Lung (tissue), 17 donors: ENCODE measurements at places on chromosomes 2 and 18. TPM values are rescaled to one million over a fixed set of nuclear protein-coding genes. Genes with fewer than 3 reads are reported as not detected.

Gene MEP1B
- not detected for total RNA-seq

Gene RESP18
- not detected for total RNA-seq

Gene CAD
- 42.0 TPM for total RNA-seq

Gene DNAH6
- total RNA-seq = 16.9 TPM

Gene LYG1
- total RNA-seq = 0.80 TPM

Gene HMSD
- total RNA-seq = 0.17 TPM

DNA sequence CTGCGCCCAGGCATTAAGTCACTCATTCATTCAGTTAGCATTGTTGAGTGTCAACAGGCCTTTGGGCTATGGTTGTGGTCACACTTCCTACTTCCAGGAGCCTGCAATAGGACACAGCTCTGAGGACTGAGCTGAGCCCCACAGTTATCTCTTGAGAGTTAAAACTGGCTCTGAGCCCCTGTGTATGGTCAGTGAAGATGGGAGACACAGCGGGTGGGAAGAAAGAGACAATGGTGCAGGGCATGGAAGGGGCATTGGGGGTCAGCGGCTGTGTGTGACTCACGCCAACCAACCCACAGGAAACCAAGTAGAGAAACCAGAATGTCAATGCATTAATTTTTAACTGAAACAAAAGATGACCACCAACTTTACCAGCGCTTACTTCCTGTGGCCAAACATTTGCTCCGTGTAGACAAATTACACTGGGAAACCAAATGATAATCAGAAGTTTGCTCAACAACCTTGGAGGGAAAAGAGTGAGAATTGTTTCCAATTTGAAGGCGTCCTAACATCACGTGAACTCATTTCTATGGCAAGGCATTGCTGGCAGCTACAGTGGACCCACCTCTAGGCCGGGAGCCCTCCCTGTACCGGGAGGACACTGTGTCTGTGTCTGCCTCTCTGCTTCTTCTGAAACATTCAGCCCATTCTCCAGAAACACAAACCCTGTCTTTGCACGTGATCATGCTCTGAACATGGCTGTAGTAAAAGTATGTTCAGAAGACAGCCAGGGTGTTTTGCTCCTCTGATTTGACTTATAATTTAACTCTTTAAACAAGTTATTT is 212.0 kb upstream of the ID2 start:
- H3K27me3 ChIP-seq = no peaks in the 10 kb centered on the region
- no peak for DNase-seq
- H3K4me1 ChIP-seq = no peaks in the 10 kb centered on the region
- H3K4me3 ChIP-seq = no peak overlapping the region

DNA sequence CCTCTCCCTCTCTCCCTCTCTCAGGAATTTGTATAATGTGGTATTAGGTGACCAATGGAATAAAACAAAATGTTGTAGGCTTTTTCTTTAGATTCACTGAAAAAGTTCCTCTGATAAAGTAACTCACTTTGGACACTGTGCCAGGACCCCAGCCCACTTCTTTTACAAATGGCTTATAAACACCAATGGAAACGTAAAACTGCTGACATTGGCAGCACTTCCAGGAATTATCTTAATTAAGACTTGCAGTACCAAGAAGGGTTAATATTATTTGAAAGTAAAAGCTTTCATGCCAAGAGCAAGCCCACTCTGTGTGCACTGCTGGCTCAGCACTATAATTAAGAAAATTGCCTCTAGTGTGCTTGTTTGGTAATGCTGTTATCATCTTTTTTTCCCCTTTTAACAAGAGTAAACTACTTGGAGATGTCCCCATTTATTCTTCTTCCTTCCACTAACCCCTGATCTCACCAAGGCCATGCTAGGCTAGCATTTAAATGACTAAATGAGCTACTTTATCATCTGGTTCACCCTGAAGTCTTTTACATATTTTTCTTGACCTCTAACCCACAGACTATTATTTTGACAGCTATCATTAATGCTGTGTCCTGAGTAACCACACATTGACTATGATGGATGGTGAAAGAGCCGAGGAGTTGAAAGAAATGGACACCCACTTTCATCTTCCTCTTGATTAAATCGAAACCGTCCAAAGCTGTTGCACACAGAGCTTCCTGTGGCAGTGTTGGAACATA is 232.2 kb upstream of the ETAA1 start:
- H3K27ac ChIP-seq = no peak overlapping the region
- H3K4me3 ChIP-seq = no peak overlapping the region
- no peaks in the 10 kb centered on the region for H3K36me3 ChIP-seq

DNA sequence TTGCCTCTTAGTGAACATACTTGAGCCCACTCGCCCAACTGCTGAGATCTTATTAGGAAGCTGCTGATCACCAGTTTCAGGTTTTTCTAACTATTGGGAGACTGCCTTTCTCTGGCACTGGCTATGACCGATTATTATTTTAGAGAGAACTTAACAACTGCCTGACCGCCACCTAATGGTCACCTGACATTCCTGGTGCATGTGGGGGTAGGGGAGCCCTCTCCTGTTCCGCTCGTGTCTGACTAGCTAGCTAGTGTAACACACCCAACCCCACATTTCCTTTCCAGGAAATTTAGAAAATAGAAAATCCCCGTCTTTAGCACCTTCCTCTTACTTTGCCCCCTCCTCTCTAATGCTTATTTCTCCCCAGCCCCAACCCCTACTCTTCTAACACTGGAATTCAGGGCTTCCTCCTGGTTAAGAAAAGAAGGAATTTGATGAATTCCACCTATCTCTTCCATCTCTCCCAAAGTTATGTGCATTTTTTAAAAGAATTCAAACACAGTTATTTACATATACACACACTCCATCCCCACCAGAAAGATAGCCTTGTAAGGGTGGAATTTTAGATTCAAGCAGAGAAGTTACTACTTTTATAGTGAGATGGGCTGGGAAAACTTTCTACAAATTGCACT is 19.4 kb upstream of the DNER start:
- no peak overlapping the region for H3K4me3 ChIP-seq
- H3K27ac ChIP-seq = no peak overlapping the region
- no peak for DNase-seq
- no peaks in the 10 kb centered on the region for H3K36me3 ChIP-seq

DNA sequence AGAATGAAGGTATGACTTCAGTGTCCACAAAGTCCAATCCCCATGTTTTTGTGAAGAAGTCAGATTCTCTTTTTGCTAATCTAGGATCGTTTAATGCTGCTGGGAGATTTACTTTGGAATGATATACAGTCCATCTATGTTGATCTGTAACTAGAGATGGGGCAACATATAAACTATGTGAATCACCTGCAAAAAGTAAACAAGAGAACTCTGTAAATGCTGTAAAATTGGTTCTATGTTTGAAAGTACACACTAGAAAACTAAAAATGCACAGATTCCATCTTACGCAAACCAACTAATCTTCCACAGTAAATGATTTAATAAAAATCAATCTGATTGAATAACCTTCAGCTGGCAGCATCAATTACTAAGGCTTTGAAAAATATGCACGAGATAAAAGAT is 37.5 kb downstream of the VPS54 start:
- peaks cover 3% of the 10 kb centered on the region for H3K4me1 ChIP-seq
- peaks cover 25% of the 10 kb centered on the region for H3K36me3 ChIP-seq
- H3K27ac ChIP-seq = no peak overlapping the region
- no peak overlapping the region for H3K4me3 ChIP-seq
- H3K27me3 ChIP-seq = no peaks in the 10 kb centered on the region

DNA sequence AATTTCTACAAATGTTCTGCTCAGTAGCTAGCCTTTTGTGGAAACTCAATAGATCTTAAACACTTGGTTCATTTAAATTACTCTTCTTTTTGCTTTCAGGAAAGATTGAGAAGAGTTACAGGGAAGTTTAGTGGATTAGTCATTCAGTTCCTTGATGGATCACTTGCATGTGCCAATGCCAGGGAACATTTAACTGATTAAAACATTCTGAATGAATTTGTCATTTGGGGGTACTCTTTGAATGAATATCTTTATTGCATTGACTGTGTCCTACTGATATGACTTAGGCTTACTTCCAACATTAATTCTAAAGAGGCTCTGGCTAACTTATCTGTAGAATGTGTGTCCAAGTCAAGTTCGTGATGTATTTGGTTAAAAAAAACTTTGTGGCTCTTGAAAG is 199.8 kb downstream of the PLCL1 start:
- DNase-seq = no peak
- no peaks in the 10 kb centered on the region for H3K4me1 ChIP-seq
- no peak overlapping the region for H3K27ac ChIP-seq
- no peaks in the 10 kb centered on the region for H3K27me3 ChIP-seq
- H3K36me3 ChIP-seq = no peaks in the 10 kb centered on the region

- H3K4me3 ChIP-seq = no peak overlapping the region
- H3K27me3 ChIP-seq = peaks cover 5% of the 10 kb centered on the region
- no peaks in the 10 kb centered on the region for H3K36me3 ChIP-seq
- H3K4me1 ChIP-seq = no peaks in the 10 kb centered on the region
- DNase-seq = no peak
These were observed 205.7 kb downstream of the ASB1 start for GRCh38 chr2:238632181-238633060.

- DNase-seq = no peak
- no peaks in the 10 kb centered on the region for H3K4me1 ChIP-seq
- no peaks in the 10 kb centered on the region for H3K36me3 ChIP-seq
- no peak overlapping the region for H3K4me3 ChIP-seq
- no peaks in the 10 kb centered on the region for H3K27me3 ChIP-seq
These were observed 804.7 kb upstream of the PIK3C3 start for GRCh38 chr18:41150316-41150715.

GRCh38 chr2:36069074-36069473 is 286.5 kb upstream of the CRIM1 start:
- no peaks in the 10 kb centered on the region for H3K36me3 ChIP-seq
- DNase-seq = no peak
- H3K27me3 ChIP-seq = no peaks in the 10 kb centered on the region
- H3K27ac ChIP-seq = no peak overlapping the region
- no peak overlapping the region for H3K4me3 ChIP-seq

DNA sequence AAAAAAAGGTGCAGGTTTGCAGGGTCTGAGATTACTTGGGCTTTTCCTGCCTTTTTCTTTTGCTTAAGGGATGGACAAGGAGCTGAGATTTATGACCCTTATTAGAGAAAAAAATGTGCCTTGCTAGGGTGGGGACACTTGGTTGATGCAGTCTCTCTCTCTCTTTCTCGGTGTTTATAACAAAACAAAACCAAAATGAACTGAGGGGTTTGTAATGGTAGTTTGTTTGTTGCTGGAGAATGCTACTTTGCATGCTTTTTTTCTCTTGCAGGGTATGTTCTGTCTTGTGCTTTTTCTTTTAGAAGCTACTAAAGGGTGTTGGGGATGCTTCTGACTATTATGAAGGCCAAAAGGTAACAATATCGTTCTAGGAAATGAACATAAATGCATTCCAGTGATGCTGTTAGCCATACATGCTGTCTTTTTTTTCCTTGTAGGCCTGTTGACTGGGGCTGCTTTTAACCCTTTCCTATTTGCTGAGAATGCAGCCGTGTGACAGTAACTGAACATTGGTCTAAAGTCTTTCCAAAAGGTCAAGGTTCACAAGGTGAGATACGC is 435 bp downstream of the ZNF532 start:
- peak; percentile 75 for DNase-seq
- H3K27ac ChIP-seq = peak overlapping the region; percentile 95

GRCh38 chr2:159044804-159045286 is 76.4 kb downstream of the TANC1 start:
- H3K4me3 ChIP-seq = no peak overlapping the region
- peak overlapping the region; percentile 39 for H3K27ac ChIP-seq
- DNase-seq = no peak
- peaks cover 21% of the 10 kb centered on the region for H3K4me1 ChIP-seq

GRCh38 chr2:12675352-12675795 is 41.4 kb upstream of the TRIB2 start:
- DNase-seq = no peak
- no peaks in the 10 kb centered on the region for H3K36me3 ChIP-seq
- no peaks in the 10 kb centered on the region for H3K27me3 ChIP-seq
- no peak overlapping the region for H3K4me3 ChIP-seq
- H3K4me1 ChIP-seq = no peaks in the 10 kb centered on the region

DNA sequence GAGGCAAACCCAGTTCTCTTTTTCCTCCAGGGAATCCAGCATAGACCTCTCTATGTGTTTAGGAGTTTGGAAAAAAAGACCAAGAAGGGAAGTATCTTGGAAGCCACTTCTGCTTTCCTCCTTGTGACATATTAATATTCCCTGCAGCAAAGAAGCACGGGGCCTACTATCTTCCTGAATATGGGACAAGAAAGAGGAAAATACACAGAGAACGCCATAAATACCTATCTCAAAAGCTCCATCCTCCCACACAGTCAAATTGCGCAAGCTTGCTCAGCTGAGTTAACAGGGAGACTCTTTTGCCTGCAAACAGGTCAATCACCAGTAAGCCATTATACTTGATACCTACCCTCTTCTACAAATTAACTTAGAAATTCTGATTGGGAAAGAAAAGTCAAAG is 16.7 kb upstream of the RAPH1 start:
- H3K4me1 ChIP-seq = no peaks in the 10 kb centered on the region
- H3K27ac ChIP-seq = no peak overlapping the region
- H3K27me3 ChIP-seq = no peaks in the 10 kb centered on the region

GRCh38 chr2:30509716-30510115 is 62.7 kb downstream of the LCLAT1 start:
- H3K4me3 ChIP-seq = no peak overlapping the region
- H3K27ac ChIP-seq = no peak overlapping the region
- DNase-seq = no peak
- H3K27me3 ChIP-seq = no peaks in the 10 kb centered on the region
- H3K36me3 ChIP-seq = no peaks in the 10 kb centered on the region

GRCh38 chr2:27710640-27711430 is 47.1 kb downstream of the SLC4A1AP start:
- no peaks in the 10 kb centered on the region for H3K27me3 ChIP-seq
- peaks cover 9% of the 10 kb centered on the region for H3K4me1 ChIP-seq
- no peaks in the 10 kb centered on the region for H3K36me3 ChIP-seq

- H3K36me3 ChIP-seq = no peaks in the 10 kb centered on the region
- H3K4me3 ChIP-seq = no peak overlapping the region
- peak; percentile 85 for DNase-seq
These were observed 73.8 kb downstream of the RRM2 start for GRCh38 chr2:10196110-10196892.

GRCh38 chr2:149075853-149076252 is 37.4 kb downstream of the LYPD6B start:
- H3K27me3 ChIP-seq = no peaks in the 10 kb centered on the region
- H3K36me3 ChIP-seq = no peaks in the 10 kb centered on the region
- peaks cover 55% of the 10 kb centered on the region for H3K4me1 ChIP-seq
- peak; percentile 70 for DNase-seq
- no peak overlapping the region for H3K27ac ChIP-seq

DNA sequence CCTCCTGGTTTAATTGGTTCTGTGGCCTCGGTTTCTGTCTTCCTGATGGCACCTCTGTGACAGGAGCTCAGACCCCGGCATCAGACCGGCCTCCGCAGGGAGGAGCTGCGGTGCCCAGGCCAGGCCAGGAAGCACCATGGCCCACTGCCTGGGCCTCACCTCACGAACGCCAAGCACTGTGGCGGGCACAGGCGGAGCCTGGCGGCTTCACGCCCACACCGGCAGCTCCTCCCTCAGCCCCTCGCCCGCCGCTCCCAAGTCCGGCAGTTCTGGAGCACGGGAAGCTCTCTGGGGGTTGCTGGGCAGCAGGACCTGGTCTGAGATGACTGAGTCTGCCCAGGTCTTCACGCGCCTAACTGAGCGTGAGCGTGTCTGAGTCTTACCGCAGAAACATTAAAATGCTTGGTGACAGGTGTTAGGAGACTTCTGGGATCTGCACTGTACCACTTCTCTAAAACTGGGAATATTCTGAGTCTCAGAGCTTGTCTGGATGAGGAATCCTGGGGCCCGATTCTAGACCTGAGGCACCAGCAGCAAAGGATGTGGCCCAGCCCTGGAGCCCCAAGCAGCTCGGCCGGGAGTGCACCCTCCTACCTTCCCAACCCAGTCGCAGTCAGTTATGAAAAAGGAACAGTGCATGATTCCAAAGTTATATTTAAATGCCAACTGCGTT is 21.9 kb downstream of the RTP5 start:
- no peak for DNase-seq
- H3K36me3 ChIP-seq = no peaks in the 10 kb centered on the region
- no peak overlapping the region for H3K4me3 ChIP-seq
- H3K27ac ChIP-seq = no peak overlapping the region
- peaks cover 3% of the 10 kb centered on the region for H3K4me1 ChIP-seq
